Stimulated activated CD4-positive, alpha-beta T cell treated with anti-CD3 and anti-CD28 coated beads, Interleukin-1b, Interleukin-23, amount 100 ng/mL, for 4 hours (primary cell): ENCODE measurements at places on chromosomes 2 and 18.

- no peak for DNase-seq
Measured at GRCh38 chr2:196291873-196292800, 120.8 kb upstream of the STK17B start.

DNA sequence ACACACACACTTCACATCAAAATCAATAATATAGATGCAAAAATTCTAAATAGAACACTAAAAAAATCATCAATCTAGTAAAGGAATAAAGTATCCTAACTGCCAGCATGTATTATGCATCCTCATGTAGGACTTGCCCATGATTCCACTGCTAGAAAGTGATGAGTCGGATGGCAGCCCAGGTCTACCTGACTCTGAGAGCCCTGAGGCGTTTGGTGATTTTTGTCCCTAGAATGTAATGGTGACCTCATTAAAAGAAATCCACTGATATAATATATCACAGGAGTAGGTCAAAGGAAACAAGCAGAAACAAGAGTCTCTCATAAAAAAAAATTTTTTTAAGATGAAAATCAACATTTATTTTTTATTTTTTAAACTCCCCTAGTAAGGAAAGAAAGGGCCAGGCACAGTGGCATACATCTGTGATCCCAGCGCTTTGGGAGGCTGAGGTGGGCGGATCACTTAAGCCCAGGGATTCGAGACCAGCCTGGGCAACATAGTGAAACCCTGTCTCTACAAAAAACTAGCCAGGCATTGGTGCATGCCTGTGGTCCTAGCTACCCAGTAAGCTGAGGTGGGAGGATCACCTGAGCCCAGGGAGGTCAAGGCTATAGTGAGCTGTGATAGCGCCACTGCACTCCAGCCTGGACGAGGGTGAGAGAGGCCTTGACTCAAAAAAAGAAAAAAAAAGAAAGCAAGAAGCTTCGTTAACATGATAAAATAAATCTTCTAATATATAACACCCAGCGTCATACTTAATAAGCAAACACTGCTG, 24.4 kb upstream of the ACTG2 start:
- DNase-seq = no peak

- DNase-seq = no peak
Measured at GRCh38 chr2:144512891-144513351, 7.0 kb downstream of the ZEB2 start.

DNA sequence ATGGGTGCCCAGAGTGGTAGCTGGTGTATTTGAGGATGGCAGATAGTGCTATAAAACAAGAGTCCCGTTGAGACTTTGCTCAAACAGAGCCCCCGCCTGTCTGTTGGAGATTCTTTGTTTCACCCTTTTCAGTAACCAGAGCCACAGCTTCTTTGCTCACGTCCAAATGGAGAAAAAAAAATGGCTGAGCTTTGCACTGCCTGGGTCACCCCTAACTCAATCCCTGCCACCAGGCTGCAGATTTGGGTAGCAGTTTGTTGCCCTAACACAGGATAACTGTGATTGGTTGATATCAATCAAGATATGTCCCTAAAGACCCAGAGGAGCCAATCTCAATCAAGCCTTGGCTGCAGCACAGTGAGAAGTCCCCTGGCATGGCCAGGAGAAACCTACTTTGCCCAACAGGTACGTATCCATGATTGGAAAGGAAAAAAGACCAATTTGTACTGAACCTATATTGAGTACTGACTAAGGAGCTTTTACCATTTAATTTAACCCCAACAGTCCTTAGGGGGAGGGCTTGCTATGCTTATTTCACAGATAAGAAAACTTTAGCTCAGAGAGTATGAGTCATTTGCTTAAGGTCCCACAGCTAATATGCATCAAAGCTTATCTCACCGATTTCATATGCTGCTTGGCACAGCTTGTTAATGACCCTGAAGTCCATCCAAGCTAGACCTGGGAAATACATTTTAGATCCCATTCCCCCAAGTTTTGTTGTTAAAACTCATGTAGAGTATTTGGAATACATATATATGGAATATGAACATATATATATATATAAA, 72.0 kb upstream of the SH3BP4 start:
- DNase-seq = no peak

- no peak for DNase-seq
Measured at GRCh38 chr2:215979620-215980019, 33.7 kb downstream of the MREG start.

GRCh38 chr18:71849407-71849806, 694.7 kb downstream of the CBLN2 start:
- no peak for DNase-seq

DNA sequence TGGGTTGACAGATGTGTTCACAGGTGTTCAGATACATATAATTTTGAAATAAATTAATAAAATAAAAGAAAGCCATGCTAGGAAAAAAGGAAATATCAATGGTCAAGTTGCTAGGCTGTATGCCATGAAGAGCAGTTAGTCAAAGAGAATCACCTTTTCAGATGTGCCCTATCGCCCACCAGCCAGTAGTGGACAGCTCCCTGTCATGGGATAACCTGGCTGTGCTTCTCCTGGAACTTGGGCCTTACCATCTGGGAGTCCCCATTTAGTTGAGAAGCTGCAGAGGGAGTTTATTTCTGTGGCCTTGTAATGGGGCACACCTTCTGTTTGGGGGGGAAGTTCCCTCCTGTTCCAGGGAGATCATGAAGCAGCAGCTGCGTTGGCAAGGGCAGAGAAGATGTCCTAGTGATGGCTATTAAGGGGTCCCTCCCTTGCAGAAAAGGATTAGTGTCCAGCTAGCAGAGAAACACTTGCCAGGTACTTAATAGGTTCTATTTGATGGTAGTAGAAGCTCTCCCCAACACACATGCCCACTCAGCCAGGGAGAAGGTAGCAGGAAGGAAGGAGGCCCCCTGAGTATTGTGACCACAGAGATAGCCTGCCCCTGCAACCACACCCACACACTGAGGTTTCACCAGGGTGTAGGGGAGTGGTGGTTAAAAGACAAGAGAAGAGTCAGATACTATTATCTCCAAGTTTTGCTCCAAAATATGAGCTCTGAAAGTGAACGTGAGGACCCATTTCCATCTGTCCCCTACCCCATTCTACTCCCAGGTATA, 117.7 kb downstream of the B3GNT2 start:
- DNase-seq = no peak

DNA sequence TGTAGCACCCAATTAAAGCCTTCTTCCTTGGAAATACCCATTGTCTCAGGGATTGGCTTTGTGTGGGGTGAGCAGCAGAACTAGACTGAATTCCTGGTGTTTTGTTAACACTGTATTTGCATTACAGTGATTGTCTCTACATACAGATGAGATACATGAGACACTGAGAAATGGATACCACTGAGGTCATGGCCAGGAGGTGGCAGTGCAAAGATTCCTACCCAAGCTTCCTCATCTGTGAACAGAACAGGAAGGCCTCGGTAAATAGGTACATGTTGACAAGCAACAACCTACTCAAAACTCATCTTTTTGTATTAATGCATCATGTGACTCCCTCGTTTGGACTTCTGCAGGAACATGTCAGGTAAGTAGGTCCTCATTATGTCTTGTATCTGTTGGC, 445.8 kb upstream of the RGPD4 start:
- DNase-seq = no peak

- DNase-seq = no peak
Measured at GRCh38 chr2:224563537-224563936, 21.6 kb downstream of the CUL3 start.
